ENCODE measurements at places on chromosomes 7 and 10.

GRCh38 chr10:80406204-80406603 lies 2.1 kb upstream of the PRXL2A start:
- DNase-seq = no peak

DNA sequence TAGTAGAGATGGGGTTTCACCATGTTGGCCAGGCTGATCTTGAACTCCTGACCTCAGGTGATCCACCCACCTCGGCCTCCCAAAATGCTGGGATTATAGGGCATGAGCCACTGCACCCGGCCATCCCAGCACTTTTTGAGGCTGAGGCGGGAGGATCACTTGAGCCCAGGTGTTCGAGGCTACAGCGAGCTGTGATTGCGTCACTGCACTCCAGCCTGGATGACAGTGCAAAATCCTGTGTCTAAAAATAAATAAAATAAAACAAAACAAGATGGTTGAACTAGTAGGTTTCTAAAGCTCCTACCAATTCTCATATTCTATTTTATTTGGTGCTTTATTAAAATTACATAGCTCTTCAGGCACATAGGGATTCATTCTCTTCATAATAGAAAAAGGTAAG lies 890.3 kb upstream of the AUTS2 start:
- DNase-seq = no peak

- no peak for DNase-seq
Measured at GRCh38 chr10:77457721-77458120, 179.9 kb downstream of the KCNMA1 start.

GRCh38 chr7:43737467-43738127 lies 8.3 kb upstream of the COA1 start:
- no peak for DNase-seq

DNA sequence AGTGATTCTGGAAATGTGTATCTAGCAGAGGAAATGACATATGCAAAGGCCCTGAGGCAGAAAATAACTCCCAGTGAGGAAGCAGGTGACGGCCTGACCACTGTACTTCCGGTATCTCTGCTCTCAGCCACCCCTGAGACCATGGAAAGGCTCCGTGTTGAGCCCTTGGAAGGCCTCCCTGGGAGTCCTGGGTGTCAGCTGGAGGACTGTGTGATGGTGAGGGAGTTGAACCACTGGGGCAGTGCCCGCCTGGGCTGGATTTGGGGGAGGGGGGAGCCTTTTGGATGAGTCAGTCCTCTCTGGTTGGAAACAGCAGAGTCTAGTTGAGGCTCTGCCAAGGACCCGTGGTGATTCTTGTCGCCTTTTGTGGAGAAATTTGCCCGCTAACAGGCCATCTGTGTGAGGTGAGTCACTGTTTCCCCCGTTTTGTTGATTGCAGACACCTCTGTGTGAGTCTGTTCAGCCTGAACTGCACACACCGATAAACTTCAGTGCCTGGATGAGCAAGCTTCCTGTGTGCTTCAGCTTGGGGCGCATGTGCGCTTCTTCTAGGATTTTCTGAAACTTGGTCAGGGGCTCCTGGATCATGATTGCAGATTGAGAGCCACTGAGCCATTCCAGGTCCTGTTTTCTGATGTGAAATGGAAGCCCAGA lies 98.6 kb downstream of the GRK5 start:
- peak; percentile 70 for DNase-seq

DNA sequence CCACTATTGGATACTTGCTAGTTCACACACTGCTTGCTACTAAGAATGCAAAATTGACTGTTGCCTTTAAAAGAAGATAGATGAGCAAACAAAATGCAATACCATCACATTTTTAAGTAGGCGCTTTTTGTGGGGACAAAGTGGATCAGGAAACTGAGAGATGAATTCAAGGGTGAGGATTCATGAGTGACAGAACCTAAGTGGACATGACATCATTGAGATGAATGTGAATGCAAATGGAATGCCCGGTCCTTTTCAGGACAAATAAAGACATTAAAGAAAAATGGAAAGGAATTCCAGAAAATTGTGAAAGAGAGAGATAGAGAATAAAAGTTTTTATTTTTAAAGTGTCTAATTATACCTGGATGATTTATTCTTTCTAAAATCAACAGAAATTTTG lies 106.3 kb upstream of the AKR1E2 start:
- DNase-seq = no peak

DNA sequence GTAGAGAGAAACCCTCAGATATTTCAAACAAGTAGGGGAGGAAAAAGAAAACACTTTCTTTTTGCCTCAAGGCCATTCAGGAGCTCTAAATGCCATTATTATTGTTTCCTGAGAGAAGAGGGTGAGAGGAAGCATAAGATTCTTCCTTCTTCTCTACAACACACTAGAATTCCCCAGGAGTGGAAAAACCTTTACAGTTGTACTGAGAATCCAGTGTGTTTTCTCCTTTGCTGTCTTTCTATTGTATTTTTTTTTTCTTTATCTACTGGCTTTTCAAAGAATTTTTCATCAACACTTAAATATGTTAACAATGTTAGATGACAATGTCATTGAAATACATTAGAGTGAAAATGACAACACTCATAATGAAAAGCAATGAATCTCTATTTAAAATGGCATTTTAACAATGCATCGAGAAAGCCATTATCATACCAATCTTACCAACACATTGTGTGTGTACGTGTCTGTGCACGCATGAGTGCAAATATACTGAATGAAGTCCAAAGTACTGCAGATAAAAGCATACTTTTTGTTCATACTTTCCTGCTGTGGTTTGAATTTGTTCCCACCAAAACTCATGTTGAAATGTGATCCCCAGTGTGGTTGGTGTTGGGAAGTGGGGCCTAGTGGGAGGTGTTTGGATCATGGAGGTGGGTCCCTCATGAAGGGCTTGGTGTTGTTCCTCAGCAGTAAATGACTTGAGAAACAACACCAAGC lies 24.2 kb upstream of the MACC1 start:
- no peak for DNase-seq

DNA sequence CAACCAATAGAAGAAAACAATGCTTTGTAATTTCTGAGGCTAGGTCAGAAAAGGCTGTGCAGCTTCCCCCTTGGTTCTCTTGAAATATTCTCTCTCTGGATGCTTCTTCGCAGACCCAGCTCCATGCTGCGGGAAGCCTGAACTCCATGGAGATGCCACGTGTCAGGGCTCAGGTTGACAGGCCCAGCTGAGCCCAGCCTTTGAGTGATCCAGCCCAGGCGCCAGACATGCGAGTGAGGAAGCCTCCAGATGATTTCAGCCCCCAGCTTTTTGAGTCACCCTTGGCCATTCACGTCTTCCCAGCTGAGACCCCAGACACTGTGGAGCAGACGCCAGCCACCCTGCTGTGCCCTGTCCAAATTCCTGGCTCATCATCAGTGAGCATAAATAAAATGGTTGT lies 378.4 kb upstream of the NRP1 start:
- DNase-seq = no peak

- no peak for DNase-seq
Measured at GRCh38 chr7:105448181-105448580, 59.5 kb upstream of the SRPK2 start.

Measured in stimulated activated CD8-positive, alpha-beta memory T cell treated with anti-CD3 and anti-CD28 coated beads, Interleukin-4, amount 100 ng/mL, for 4 hours (primary cell).